Femur (tissue), 1 donor: ENCODE measurements at places on chromosomes 6 and 20.

DNA sequence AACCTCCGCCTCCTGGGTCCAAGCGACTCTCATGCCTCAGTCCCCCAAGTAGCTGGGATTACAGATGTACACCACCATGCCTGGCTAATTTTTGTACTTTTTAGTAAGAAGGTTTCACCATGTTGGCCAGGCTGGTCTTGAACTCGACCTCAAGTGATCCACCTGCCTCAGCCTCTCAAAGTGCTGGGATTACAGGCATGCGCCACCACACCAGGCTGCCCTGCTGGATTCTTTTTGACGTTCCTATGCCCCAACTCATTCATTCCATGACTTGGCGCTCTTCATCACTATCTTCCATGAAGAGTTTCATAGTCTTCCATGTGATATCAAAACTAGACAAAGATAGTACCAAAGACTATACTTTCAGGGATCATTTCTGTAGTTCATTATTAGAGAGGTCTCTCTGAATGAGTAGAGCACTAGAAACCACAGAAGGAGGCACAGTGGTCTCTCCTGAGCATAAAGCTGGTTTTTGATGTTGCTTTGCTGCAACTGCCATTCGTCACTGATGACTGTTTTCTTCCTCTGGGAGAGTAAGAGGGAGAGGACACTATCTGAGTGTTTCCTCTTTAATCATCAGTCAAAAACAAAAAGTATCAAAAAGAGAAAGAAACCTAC is 23.5 kb downstream of the DNAAF9 start:
- DNase-seq, result no peak

DNA sequence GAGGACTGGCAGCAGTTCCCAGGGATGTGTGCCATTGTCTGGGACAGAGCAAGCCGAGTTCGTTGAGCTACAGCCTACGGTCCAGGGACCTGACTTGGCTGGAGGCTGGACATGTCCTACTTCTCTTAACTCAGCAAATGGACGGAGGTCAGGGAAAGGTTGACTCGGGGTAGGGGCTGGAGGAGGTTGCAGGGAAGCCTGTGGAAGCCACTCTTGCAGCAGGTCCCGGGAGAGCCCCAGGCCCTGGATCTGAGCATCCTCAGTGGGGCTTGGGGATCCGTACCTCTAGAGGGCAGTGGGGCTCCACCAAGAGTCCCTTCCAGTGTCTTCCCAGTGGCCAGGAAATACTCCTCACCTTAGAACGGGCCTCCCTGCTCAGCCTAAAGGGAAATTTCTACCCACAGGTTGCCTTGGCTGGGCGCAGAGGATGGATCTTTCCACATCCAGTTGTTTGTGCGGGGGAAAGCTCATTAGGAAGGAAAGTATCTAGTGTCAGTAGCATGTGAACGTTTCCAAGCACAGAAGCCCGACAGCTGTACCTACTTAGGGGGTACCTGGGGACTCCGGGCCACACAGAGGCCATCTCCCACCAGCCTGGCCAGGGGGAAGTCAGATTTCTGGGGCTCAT is 170.2 kb downstream of the NFATC2 start:
- peak; percentile 79 for DNase-seq

- no peak for DNase-seq
These were observed 39.1 kb upstream of the ARHGAP18 start for GRCh38 chr6:129748901-129749748.

DNA sequence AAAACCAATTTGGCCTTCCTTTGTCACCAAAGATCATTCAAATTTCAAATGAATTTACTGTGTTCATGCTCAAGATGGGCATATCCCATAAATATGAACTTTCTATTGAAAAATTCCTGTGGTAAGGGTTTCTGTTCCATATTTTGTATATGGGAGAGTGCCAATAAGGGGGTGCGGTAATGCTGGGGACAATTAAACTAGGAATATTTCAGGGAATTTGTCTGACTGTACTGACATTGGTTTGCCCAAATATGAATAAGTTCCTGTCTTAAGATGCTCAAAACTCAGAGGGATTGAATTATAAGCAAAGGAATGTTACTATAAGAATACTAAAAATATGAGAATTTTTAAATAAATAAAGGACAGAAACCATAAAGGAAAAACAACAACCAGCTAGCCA is 553.0 kb upstream of the MARCKS start:
- no peak for DNase-seq

- DNase-seq, result peak; percentile 72
These were observed 788 bp downstream of the UST start for GRCh38 chr6:148747471-148748165.

DNA sequence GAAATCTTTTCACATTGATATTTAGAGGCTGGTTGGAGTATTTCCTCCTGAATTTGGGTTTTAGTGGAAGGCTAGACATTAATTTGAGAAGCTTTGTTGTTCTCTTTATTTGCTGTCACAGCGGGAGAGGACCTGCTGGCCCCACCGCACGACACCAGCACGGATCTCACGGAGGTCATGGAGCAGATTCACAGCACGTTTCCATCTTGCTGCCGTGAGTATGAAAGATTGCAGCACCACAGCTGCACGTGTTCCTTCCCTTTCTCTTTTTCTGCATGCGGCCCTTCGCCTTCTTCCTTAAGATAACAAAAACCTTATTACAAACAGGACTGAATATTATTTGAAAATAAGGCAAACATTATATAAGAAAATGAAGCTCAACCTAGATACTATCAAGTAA is 555.5 kb downstream of the UTRN start:
- no peak for DNase-seq

- DNase-seq, result peak; percentile 36
These were observed 735 bp downstream of the FAM135A start for GRCh38 chr6:70413992-70414494.

- no peak for DNase-seq
These were observed 57.7 kb downstream of the OGFRL1 start for GRCh38 chr6:71346334-71346694.

GRCh38 chr20:2451939-2452732 is 18.5 kb downstream of the SNRPB start:
- peak; percentile 74 for DNase-seq

DNA sequence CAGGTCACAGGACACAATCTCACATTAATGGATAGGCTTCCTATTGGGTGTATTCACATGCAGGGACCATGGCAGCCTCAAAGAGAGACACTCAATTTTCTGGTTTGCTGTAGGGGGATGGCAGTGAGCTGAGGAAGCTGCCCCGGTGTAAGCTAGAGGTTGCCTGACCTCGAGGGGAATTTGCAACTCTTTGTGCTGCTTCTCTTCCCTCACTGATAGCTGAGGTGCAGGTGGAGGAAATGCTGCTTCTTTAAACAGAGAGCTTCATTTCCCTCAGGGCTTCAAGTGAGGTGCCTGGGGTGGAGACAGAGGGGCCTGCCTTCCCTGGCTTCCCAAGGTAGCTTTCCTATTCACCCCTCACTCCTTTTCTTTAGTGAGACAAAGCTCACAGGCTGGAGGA is 151.9 kb downstream of the CD83 start:
- no peak for DNase-seq

GRCh38 chr6:29628419-29629281 is 4.3 kb downstream of the GABBR1 start:
- DNase-seq, result peak; percentile 85

DNA sequence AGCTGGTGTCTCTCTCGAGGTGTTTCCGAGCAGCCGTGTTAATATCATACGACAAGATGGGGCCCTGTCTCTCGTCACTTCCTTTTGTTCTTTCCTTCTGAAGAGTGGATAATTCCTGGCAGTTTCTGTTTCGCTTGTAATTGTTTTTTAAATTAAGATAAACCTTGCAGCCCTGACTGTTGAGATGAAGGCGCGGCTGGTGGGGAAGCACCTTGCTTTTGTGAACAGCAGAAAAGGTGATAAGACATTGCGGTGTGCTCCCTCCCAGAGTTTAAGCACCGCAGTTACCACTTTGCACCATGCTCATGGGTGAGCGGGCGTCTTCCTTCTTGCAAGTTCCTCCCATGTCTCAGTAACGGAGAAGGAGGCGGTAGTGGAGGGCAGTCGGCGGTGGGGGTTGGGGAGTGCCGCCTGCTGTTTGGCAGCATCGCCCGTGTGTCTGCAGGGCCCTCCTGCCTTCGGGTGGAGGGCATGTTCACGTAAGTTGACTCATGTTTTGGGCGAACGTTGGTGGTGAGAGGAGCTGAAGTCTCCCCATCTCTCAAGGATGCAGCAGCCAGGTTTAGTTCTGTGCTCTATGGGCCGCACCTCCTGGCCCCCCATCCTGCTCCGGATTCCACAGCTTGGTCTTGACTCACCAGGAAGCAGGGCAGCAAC is 345.9 kb downstream of the TAF4 start:
- no peak for DNase-seq

GRCh38 chr20:53774461-53775203 is 181.0 kb upstream of the ZNF217 start:
- DNase-seq, result peak; percentile 85

DNA sequence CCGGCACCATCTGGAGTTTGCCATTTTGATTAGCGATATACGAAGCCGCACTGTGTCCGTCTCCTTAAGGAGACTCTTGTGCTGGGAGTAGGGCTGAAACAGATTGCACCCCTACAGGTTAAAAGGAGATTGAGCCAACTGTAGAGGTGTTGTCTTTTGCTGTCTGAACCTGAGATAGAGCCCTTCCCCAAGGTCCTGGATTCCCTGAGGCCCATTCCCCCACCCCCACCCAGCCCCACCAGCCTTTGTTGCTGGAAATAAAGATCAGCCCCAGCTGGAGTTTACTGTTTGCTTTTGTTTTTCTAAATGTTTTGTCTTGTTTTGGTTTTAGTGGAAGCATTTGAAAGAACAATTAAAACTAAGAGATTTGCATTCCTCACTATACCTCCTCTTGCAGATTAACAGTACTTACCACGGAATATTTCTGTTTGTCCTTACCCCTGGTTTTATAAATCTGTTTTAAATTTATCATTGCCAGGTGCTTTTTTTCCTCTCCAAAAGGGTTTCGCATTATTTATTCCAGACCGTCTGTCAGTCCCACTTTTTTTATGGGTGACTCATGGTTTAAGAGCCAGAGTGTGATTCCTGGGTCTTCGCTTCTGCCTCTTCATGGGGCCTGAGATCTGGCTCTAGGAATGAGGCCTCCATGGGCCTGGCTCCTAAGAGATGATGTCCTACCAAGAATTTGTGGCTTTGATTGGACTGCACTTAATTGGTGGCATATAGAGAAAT is 169.2 kb downstream of the DTNBP1 start:
- DNase-seq, result no peak

DNA sequence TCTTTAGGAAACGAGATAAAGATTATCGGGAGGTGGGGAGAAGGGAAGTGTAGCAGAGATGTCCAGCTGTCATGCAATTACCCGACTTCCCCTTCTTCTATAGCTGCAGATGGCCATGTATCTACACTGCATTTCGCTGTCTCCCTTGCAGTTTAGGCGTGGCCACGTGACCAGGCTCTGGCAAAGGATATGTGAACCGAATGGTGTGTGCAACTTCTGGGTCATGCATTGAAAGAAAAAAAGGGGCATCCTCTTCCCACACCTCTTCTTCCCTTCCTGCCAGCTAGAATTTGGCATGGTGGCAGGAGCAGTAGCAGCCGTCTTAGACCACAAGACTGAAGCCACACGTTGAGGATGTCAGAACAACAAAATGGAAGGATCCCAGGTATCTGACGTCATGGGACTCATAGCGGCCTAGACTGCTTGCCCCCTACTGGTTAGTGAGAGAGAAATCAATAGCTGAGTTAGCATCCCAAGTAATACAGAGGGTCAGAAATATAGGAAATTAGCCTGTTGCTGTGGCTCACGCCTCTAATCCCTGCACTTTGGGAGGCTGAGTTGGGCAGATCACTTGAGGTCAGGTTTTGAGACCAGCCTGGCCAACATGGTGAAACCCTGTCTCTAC is 32.8 kb downstream of the TCF15 start:
- no peak for DNase-seq
